Stimulated activated CD4-positive, alpha-beta T cell treated with anti-CD3 and anti-CD28 coated beads, Interleukin-2, amount 100 ng/mL, for 4 hours (primary cell): ENCODE measurements at places on chromosomes 6 and 20.

DNA sequence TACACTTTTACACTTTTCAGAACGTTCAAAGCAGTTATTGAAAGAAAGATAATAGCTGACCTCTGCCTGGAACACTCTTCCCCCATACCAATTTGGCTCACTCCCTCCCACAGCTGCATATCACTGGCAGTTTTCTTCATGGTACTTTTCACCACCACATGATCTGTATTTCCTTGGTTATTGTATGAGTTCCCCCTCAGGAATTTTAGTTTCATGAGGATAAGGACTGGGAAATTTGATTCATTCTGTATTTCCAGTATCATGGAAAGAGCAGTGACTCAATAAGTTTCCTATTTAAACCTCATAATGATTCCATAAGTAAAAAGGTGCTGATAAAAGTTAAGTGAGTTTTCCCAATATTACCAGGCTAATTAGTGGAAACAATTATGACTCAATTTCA lies 16.0 kb downstream of the HTR1B start:
- DNase-seq: no peak

DNA sequence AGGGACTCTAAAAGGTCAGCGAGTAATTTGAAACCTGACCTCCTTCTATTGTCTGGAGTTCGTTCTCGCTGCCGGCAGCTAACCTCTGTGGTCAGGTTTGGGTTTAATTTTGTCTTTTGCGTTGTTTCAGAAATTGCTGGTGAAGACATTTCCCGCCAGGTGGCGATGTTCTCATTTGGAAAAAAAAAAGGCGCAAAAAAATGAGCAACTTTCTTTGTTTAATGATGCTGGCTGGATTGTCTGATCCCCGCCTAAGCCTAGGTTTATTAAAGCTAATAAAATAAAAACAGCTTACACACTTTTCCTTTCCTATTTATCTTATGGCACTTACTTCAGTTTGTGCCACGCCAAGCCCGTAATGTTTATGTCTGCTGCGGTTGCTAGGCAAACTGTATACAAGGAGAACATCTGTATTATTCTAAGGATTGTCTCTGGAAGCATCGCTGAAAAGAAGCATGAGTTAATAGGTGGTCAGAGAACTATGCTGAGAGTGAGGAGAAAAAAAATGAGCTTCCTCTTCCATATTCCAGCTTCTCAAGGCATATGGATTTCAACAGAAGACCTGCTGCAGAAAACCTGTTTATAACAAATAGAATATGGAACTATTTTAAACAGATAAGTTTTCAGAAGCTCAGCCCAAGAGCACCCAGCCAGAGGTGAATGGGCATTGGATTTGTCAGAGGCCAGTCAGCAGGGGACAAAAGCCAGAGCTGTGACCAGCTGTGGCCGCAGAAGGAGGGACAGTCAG lies 205.7 kb downstream of the DOK5 start:
- no peak for DNase-seq

GRCh38 chr6:98932381-98932780 lies 15.4 kb downstream of the FBXL4 start:
- no peak for DNase-seq

DNA sequence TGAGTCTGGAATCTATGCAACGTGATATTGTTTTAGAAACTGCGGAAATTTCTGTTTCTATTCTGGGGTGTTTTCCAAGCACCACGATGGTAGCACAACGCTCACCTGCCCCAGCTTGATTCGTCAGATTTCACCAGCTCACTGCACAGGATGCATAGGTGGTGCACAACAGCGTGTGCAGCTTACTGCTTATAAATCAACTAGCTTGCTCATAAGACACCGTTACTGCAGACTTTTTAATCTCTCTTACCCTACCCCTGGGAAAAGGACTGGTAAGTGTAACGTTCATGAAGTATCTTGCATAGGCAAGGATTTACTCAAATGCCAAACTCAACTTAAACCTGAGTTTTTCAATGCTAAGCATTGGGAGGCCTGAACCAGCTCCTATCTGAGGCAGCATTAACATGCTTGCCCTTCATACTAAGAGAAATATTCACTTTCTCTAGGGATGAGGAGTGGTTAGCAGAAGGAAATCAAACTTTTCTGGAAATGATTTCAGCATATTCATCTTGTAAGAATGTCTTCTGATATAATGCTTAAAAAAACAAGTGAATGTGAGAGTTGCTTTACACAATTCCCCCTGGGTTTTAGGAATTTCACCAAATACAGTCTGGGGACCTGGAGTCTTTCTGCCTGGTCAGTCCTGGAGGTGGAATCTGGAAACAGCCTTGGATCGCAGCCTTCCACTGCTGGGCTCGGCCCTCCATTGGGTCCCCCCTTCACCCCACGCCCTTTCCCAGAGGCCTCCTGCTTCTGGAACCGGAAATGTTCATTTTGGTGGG lies 100.6 kb downstream of the DACT2 start:
- DNase-seq: no peak

DNA sequence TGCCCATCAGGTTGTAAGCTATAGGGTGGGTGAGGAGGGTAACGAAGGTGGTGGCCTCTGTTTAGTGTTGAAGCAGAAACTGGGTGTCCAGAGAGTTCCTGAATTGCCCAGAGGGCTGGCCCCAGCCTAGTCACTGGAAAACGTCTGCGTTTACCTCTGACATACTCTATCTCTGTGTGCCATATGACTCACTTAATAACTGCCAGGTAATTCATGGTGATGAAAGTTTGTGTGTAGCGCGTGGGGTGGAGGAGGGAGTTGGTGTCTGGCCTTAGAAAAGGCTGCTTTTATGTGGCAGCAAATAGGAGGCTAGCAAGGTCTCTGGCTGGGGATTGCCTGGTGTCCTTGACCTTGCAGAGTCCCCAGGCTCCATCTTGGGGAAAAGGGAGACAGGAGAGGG lies 47.3 kb downstream of the SLC35D3 start:
- DNase-seq: no peak

DNA sequence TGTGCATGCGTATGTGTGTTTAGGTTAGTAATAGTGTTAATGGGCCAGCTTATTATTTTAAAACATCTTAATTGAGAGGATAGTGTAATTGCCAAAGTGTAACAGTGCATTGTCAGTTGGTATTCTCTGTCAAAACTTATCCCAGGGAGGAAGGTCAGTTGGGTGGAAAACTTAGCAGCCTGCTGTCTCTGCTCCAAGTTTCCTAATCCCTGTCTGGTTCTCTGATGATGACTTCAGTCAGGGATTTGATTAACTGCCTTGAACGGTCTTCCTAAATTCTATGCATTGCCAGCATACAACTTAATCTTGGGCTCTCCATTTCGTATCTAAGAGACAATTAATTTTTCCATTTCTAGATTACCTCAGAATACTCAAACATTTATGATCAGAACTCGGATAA lies 51.1 kb downstream of the L3MBTL3 start:
- no peak for DNase-seq
